ENCODE measurements at places on chromosomes 6 and 20.

DNA sequence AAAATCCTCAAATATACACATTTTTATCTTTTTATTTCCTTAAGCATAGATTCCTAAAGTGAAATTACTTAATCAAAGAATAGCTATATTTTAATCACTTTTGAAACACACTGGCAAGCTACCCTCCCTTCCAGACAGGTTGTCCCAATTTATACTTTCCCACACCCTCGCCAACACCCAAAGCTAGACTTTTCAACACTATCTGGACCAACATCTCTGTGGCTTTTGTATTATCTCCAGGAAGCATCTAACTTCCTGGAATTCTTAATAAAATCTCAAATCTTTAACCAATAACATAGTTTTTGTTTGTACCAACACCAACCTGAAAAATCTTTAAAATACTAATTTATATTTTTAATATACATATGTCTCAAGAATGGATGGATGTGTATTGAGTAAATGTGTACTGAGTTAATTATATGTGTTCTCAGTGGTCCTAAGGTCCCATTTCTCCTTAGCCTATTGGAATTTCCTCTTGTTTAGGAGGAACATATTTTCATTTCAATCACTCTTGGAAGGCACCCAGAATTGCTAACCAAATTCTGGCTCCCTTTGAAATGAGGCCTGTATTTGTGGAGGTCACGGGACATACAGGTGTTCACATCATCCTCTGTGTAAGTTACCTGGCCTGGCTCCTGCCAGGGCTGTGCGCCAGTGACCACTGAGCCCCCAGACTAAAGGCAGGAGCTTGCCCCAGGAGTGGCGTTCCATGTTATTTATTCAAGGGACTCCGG is 17.4 kb upstream of the GFOD1 start:
- DNase-seq, result no peak

DNA sequence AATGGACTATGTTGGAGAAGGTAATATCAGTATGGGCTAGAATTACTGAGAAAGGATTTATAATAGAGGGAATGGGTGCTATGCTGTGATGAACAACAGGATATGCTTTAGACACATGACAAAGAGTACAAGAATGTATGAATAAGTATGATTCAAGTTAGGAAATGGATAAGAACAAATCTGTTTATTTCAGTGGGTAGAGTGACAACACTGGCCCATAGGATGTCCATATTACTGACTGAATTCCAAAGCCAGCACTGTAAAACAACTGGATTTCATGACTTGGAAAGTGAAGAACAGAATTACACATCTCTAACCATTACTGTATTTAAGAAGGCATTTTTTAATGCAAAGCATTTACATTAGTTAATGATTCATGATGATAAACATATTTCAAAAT is 35.9 kb downstream of the EPM2A start:
- no peak for DNase-seq

- DNase-seq, result no peak
Measured at GRCh38 chr6:72081871-72082270, 195.5 kb downstream of the RIMS1 start.

DNA sequence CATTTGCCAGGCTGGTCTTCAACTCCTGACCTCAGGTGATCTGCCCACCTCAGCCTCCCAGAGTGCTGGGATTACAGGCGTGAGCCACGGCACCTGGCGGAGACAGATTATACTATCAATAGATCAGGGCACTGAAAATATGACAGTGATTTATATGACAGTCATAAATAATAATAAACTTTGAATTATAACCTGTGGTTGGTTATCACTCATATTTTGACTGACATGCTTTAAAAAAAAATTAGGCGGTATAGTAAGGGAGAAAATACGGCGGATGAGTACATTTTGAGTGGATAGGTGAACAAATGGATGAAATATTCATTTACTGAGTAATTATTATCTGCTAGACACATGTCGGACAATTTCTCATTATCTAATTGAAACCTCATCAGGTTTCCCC is 28.8 kb downstream of the TMEM244 start:
- DNase-seq, result no peak

- DNase-seq, result no peak
Measured at GRCh38 chr20:18103497-18103896, 34.2 kb upstream of the KAT14 start.

- DNase-seq, result peak; percentile 88
Measured at GRCh38 chr6:79630883-79631692, at the start of gene SH3BGRL2. Gene SH3BGRL2 (plus strand): TSS chr6:79631329. CDS start chr6:79631462, 133 bp downstream.

DNA sequence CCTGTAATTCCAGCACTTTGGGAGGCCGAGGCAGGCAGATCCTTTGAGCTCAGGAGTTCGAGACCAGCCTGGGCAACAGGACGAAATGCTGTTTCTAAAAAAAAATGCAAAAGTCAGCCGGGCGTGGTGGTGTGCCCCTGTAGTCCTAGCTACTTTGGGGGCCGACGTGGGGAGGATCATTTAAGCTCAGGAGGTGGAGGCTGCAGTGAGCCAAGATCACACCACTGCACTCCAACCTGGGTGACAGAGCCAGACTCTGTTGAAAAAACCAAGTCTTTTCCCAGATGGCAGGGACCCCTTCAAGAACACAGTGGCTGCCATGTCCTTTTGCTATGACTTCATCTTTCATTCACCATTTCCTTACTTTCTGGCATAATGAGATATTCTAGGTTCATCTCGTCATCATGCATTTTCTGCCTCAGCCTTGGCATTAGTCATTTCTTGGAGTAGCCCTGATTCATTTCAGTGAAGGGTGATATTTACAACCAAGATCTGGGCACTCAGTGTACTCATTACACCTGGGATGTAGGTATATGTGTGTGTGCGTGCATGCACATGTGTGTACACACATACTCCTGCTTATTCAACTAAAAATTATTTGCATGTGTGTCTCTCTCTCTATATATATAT is 61.4 kb upstream of the TOX2 start:
- no peak for DNase-seq

GRCh38 chr6:137357263-137357947 is 136.8 kb downstream of the OLIG3 start:
- DNase-seq, result no peak

DNA sequence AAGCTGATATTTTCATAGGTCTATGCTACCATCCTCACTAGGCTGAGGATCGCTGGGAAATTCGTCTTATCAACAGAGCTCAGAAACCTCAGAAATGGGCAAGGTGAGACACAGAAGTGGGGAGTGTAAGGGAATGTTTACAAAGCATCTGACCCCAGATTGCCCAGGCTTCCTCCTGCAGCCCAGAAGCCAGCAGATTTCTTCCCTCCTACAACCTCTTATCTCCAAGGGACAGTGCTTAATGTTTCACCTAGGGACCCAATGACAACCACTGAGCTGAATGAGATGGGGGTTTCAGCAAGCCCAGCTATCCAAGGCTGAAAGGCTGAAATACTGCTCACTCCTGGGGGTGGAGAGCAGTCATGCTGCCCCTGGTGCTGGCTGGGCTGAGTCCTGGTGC is 52.4 kb upstream of the TBC1D7 start:
- no peak for DNase-seq

- no peak for DNase-seq
Measured at GRCh38 chr6:141259091-141259490, 873.6 kb upstream of the GJE1 start.

- no peak for DNase-seq
Measured at GRCh38 chr20:33993576-33994221, at the start of gene RALY. Gene RALY (plus strand): TSS chr20:33993911. CDS start chr20:34072075, 78,164 bp downstream.

DNA sequence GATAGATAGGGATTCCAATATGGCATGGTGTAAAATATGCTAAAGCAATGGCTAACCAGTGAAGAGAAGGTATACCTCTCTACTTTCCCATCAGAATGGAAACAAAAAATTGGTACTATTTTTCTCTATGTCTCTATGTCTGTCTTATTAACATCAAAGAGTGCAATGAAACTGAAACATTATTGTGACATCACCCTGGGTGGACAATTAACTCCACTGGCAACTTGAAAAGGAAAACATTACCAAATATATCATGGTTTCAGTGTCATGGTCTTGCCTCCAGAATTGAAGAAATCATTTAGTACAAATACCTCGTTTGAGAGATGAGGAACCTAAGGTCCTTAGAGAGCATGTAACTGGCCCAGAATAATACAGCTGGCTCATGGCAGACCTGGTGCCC is 1132.5 kb upstream of the MAP3K7 start:
- DNase-seq, result no peak
